Activated naive CD4-positive, alpha-beta T cell treated with anti-CD3 and anti-CD28 coated beads for 36 hours (primary cell): ENCODE measurements at places on chromosomes 6 and 20.

DNA sequence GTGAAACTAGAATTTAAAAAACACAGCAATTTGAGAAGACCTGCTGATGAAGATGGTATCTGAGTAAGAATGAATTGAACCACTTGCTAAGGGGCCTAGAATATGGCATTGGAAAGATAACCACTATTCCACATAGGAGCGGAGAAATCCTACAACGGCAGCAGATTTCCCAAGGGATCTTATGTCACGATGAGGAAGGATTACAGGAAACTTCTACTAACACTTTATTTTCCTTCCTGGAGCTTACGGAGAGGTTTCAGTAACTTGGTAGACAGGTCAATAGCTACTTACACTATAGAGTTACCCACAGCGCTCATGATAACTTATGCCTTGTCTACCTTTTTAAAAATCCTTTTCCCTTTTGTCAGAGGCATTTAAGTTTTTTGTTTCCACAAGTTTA is 11.8 kb upstream of the TCF21 start:
- no peak for DNase-seq

DNA sequence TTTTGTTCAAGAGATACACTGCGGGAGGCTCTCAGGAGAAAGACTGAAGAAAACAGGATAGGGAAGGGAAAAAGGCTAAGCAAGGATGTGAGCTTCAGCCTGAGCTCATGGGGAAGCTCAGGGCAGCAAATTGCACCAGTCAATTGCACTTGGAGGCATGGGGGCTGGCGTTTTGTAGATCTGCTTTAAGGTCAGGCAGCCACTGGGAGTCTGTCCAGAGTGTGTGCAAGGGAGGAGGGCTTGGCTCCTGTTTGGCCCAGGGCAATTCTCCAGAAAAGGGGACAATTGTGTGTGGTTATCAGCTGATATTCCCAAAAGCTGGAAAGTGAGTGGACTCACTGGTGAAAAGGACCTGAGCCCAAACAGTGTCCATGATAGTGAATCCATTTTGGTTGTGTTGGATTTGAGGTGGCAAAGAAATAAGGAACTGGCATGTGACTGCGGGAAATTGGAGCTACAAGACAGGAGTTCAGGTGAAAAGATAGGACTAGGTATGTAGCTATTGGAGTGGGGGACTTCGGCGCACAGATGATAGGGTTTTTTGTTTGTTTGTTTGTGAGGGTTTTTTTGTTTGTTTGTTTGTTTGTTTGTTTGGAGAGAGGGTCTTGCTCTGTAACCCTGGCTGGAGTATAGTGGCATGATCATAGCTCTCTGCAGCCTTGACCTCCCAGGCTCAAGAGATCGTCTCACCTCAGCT is 22.3 kb upstream of the IER3 start:
- no peak for DNase-seq

DNA sequence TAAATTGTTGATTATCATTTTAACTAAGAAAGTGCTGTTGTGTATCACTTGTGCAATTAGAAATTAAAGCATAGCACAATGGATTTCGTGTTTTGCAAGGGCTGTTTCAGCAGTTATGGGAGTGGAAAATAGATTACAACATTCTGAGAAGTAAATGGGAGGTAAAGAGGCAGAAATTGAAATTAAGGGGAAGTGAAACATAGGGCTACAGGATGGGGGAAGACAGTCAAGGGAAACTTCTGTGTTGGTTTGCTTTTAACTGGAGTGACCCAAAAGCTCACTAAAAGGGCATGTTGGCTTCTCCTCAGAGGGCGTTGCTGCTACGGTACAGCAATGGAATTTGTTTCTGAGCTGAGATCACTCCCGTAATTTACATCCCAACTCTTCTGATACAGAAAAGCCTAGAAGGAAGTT is 147.5 kb downstream of the BCAS1 start:
- no peak for DNase-seq

DNA sequence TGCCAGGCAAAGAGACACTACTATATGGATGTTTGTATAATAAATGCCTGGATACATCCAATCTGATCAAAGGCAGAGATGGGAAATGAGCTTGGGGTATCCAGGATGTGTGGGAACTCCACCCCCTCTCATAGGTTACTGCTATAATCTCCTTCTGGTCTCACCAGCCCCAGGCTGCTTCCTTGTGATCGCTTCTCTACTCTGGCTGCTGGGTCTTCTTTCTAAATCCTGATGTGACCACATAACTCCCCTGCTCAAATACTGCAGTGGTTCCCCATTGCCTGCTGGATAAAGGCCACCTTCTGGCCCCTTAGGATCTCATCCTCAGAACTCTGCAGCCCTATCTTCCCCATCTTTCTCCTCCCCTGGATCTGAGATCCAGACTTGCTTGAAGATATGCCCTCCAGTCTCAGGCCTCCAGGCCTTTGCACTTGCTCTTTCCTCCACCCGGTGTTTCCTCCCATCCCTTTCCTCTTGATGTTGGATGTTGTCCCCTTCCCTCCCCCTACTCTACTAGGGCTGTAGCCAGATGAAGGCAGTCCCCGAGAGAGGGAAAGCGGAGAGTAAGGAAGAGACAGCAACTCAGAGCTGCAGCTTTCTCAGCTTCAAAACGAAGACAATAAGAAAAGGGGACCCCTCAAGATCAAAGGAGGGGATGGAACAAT is 828 bp upstream of the XKR7 start:
- no peak for DNase-seq

GRCh38 chr6:112801468-112802080 is 454.4 kb downstream of the RFPL4B start:
- DNase-seq, result no peak

DNA sequence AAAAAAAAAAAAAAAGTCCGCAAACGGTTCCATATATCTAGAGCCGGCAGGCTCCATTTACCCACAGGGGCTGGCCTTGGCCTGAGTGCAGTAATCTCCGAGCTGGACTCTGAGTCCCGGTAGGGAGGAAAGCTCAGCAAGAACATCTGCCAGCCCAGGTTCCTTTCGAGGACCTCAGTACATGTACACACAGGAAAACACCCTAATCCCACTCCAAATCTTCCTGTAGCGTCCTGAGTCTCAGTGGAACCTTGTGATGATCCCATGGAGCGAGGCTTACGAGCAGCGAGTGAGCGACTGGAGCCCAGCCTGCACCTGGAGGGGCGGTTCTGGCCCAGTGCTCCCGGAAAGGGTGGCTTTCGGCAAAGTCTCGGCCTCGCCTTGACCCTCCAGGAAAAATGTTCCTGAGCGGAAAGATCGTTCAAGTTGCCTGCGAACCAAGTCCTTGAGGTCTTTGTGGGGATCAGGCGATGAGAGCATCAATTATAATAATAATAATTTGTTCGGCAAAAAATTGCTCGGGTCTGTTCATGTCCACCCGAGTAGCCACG is 32.1 kb downstream of the PRSS16 start:
- no peak for DNase-seq

DNA sequence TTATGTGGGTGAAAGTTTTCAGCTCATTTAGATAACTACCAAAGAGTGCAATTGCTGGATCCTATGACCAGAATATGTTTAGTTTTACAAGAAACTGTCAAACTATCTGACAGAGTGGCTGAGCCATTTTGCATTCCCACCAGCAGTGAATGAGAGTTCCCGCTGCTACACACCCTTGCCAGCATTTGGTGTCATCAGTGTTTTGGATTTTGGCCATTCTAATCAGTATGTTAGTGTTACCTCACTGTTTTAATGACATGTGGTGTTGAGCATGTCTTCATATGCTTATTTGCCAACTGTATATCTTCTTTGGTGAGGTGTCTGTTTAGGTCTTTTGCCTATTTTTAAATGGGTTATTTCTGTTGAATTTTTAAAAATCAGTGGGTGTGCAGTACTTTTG is 120.9 kb downstream of the CFAP61 start:
- DNase-seq, result no peak

- DNase-seq, result no peak
Measured at GRCh38 chr6:138503881-138504680, 4.8 kb upstream of the NHSL1 start.

DNA sequence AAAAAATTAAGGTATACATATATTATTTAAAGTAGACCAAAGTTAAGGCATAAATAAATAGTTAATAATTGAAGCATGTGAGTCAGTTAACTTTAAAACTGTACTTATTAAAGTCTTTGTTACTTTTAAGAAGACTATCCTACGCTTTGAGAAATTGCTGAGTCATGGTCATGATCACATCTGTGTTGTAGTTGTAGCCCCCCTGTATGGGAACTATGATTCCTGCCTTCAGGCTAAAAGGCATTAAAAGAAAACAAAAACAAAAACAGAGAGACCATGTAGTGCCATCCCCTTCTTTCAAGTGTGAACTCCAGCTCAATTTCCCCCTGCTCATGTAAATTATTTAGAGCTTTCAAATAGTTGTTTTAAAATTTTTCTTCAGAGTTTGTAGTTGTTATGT is 123.4 kb downstream of the FLRT3 start:
- DNase-seq, result no peak

DNA sequence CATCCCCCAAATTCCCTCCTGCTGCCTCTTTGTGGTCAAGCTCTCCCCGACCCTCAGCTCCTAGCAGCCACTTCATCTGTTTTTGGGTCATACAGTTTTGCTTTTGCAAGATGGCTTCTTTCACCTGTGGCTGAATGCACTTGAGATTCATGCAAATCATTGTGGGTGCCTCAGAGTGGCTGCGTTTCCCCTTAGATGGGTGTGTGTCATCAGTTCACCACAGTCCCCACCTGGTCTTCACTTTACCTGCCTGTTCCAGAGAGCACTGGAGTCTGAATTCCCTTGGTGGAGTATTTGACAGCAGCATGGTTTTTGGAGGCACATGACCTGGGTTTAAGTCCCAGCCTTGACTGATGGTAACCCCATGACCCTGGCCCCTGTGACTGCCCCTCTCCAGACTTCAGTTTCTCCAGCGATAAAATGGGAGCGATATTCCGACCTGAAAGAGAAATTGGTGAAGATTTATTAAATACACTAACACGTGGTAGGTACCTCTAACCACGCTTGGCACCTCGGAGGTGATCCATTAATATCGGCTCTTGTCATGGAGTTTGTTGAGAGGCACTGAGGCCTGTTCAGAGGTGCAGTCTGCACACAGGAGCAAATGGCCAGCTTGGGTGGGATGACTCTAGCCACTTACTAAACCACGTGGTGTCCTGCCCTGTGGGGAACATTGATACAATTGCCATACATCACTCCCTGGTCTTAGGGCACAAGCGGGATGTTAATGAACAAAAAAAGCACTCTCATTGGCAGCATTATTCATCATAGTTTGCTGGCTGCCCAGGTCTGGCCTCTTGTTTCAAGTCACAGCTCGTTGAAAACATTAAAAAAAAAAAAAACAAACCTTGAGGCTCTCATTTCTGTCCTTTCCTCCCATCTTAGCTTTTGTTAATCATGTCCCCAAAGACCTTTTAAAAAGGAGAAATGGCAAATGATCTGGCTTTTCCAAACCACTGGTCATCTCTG is 167.2 kb upstream of the KCNG1 start:
- DNase-seq, result no peak

GRCh38 chr6:129555206-129555832 is 154.7 kb downstream of the ARHGAP18 start:
- no peak for DNase-seq
